Skeletal muscle cell (primary cell): ENCODE measurements at places on chromosomes 5 and 9.

- DNase-seq = no peak
Measured at GRCh38 chr5:40679913-40680681, at the start of gene PTGER4. Gene PTGER4, plus strand, starts transcription at chr5:40679915. Its CDS starts 1,079 bp downstream, at chr5:40680994.

GRCh38 chr5:40628407-40628806, 51.3 kb upstream of the PTGER4 start:
- no peak for DNase-seq

DNA sequence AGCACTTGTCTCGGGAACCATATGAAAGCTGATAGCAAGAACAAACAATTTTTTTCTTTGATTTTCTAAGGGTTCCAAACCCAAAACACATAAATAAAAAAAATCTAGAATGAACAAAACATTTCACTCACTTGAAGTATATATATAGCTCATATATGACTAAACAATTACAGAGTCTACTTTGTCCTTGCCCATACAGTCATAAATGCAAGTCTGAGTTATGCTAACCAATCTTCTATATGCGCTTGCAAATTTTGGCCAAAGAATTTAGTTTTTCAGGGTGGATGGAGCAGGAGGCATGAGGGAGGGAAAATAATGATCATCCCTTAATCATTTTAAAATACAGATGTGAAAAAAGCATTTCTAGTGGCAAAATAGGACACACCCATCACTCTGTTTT, 370.1 kb downstream of the BNC2 start:
- DNase-seq = no peak

DNA sequence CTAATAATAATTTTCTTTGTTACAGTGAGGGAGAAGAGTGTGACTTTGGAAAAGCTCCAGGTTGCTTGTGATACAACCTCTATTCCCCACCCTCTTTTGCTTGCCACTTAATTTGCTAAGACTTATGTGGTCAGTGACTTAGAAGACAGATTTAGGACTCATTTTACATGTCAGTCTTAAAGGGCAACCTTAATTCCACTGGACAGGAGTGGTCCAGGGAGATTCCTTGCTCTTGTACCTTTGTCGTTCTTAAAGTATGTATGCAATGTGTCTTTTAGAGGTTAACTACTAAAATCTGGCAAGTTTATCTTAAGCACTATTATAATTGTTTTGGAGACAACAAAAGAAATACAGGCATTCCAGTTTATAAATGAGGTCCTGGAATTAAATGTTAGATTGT, 20.0 kb downstream of the SLC30A5 start:
- DNase-seq = no peak

- no peak for DNase-seq
Measured at GRCh38 chr9:4669890-4670289, 3.6 kb upstream of the SPATA6L start.

- DNase-seq = peak; percentile 36
Measured at GRCh38 chr9:115694991-115695390, 458.6 kb upstream of the PAPPA start.

GRCh38 chr5:1090538-1090937, 21.3 kb downstream of the SLC12A7 start:
- no peak for DNase-seq

DNA sequence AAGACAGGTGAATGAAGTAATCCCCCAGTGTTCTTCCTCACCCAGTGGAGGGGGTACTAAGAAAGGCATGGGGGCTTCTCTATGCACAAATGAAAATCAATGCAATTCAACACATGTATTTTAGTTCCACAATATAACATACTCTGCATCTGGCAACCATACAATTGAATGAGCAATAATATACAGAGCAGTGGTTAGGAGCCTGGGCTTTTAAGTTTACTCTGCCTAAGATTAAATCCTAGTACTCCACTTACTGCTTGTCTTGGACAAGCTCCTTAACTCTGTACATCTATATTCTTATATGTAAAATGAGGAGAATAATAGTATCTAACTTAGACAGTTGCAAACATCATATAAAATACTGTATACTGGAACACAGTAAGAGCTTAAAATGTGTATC, 195.4 kb upstream of the TRIM32 start:
- DNase-seq = no peak

DNA sequence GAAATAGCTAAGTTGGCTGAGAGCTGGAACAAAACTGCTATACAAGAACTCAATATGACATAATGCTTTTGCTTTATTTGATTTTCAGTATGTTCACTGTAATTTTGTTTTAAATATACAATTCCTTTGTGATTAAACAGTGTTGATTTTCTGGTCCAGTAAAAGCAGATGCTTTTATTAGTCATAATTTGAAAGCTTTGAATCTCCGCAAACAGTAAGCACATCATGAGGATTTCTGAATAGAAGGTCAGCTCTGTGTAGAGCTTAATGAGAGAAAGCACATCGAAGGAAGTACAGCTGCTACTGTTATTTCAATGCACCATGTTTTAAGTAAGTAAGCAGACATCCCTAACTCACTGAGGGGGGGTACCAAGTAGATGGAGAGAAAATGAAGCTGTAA, 701.3 kb upstream of the ACO1 start:
- DNase-seq = no peak

DNA sequence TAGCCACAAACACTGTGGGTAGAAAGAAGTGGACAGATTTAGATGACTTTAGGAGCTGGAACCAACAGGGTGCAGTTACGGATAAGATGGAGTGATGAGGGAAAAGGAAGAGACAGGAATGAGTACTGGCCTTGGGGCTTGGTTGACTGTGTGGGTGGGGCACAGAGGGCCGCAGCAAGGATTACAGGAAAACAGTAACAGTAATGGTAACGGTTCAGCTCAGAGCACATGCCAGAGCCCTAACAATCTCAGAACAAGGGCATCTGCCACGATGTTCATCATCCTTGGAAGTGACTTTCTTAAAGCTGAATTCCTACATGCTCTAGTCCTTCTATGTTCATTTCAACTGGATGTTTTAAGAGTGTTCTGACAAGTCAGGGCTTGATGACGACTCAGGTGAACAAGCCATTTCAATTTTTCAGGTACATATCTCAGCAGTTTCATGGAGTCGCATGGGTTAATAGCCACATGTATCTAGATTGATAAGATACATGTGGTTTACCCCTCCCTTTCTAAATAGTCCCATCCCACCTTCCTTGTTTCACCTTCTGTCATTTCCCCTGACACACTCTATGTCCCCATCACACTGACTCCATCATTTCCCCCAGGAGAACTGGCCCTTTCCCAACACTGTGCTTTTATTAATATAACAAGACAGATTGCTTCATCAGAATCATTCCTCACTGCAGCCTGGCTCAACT, 65.0 kb downstream of the CEMIP2 start:
- no peak for DNase-seq

DNA sequence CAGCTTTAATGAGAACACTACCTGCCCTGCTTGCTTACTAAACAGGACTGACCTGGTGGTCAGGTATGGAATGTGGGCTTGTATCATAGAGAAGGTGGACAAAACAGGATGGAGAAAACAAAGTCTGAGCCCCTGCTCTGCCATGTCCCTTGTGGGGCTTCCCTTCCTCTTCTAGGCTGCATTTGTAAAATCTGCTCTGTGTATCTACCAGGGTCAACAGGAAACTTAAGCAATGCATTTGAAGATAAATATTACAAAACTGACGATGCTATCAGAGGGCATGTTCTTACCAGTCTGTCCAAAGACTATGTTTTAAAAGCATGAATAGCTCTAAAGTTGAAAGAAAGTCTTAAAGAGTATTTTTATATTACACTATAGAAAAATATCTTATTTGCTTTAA, 228.7 kb downstream of the DCP2 start:
- DNase-seq = no peak

GRCh38 chr9:129267141-129267540, 89.1 kb upstream of the IER5L start:
- no peak for DNase-seq

DNA sequence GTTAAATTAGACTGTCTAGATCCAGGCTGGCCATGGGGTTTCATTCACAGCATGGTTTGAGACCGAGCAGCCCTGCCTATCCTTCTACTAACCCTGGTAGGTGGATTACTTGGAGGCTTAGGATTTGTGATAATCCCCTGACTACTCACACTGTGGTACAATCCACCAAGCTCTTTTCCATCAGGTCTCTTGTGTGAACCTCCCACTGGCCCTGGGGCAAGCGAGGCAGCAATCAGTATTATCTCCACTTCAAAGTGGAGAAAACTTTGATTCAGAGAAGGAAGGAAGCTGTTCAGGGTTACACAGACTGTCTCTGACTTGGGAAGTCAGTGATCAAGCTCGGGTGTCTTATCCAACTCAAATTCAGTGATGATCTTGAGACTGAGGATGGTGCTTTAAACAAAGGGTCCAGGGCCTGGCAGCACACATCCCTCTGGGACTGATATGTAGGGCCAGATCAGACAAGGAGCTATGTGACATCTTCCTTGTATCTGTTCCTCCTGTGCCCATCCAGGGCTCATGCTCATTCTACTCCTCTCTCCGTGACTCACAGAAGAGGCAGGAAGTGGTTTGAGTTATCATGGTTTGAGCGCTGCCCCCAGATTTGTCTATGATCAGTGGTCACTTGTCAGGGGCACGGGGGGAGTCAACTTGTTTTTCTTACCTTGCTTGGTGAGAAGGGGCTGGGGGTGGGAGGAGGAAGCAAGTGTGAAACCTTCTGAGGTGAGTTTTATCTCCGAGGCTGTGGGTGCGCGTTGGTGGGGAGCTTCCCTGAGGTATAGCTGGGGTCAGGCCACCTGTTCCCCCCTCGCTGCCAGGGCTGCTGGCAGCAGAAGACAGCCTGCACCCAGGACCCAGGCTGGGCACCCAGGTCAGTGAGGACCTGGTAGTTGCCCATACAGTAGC, 48.6 kb downstream of the RGS3 start:
- DNase-seq = no peak

DNA sequence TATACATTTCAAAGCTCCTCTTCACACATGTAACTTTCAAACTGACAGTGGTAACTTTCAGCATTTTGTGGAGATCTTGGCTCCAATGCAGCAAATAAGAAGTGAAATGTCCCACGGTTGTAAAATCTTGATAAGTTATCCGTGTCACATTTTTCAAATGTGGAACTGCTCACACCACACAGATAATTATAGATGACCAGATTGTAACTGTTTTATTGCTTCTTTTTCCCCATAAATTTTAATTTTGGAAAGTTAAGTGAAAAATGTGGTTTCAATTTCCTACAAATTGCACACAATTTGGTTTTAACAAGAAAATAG, 347.1 kb downstream of the EBF1 start:
- DNase-seq = no peak

GRCh38 chr5:17249029-17249634, 31.7 kb downstream of the BASP1 start:
- DNase-seq = peak; percentile 90

DNA sequence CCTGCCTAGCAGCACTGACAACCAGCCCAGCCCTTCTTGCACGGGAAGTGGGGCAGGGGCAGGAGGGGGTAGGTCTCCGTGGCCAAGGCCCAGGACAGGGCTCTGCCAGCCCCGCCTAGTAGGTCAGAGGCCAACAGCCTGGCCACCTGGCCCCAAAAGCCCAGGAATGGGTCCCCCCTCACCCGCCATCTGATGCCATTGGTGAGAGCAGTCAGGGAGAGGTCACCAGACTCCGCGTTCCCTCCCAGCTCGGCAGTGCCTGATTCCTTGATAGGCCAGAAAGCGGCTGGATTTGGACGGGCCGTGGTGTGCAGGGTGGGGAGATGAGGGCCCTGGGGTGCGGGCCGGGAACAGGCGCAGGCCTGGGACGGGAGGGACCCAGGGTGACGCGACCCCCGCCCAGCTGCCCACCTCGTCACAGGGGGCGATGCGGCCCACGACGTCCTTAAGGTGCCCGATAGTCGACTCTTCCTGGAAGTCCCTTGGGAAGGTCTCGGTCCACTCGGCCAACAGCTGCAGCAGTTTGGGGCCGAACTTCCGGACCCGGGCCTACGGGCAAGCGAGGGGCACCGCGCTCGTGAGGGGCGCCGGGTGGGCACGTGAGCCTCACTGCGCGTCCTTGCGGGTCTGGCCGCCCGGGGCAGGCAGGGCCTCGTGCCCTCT, 64.5 kb upstream of the RNF130 start:
- no peak for DNase-seq

- DNase-seq = no peak
Measured at GRCh38 chr9:462606-463005, 247.9 kb downstream of the DOCK8 start.

- DNase-seq = peak; percentile 95
Measured at GRCh38 chr9:14366076-14366475, 52.1 kb upstream of the NFIB start.

GRCh38 chr5:94057655-94058054, 316.3 kb upstream of the POU5F2 start:
- DNase-seq = no peak

DNA sequence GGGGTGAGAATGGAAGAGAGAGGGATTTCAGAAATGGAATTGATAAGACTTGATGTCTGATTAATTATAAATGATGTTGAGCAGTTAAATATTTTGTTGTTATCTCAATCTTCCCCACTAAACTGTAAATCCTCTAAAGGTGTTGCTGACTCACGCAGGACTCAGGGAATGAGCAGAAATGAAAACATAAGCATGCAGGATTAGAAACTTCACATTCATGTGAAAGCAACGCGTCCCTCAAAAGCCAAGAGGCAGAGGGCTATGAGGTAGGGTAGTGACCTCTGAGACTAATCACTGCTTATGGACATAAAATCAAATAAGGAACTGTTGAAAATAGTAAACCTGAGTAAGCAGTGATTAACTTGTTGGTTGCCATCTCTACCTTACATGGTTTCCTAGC, 21.1 kb downstream of the ADAMTSL1 start:
- DNase-seq = no peak

DNA sequence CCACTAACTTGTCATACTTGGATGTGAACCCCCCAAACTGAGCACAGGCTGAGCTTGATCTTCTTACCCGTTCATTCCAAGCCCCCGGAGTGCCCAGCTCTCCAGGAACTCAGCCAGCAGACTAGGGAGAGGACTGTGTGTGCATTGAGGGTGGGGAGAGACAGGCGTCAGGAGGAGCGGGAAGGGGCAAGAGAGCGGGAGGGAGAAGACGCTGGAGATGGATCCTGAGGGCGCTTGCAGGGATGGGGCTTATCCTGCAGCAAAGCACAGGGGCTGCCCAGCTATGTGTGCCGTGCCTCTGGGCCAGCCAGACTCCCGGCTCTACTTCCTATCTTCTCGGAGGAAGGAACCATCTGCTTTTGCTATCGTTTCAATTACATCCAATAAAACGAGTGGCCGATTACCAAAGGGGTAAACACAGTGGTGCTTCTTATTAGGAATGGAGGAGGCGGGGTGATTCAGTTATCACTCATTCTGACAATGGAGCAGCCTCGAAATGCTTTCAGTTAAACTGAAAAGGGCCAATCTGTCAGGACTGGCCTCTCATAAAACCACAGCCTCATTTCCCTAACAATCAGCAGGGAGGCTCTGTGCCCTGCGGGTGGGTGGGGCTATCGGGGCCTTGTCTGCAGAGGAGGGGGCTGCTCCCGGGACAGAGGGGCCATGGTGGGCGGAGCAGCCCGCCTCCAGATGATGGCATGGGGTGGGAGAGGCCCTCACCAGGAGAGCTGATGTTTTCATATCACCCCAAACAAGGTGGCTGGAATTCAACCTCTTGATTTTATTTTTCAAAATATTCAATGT, 168.2 kb downstream of the DAB2IP start:
- no peak for DNase-seq
